ENCODE measurements at places on chromosomes 3 and 15. TPM values are rescaled to one million over a fixed set of nuclear protein-coding genes. Genes with fewer than 3 reads are reported as not detected.
A peak's percentile ranks its signal among the peaks of the same experiment; 100 is the strongest.

- DNase-seq: peak; percentile 22
Measured at GRCh38 chr15:43105077-43105736, 631 bp downstream of the UBR1 start.

GRCh38 chr3:159555205-159555604 lies 433.4 kb upstream of the IL12A start:
- no peak for DNase-seq

GRCh38 chr3:56862352-56863062 lies 60.8 kb upstream of the ARHGEF3 start:
- no peak for DNase-seq

GRCh38 chr15:89377842-89378295 lies 43.2 kb upstream of the POLG start:
- DNase-seq: peak; percentile 17

- DNase-seq: no peak
Measured at GRCh38 chr15:99826157-99826780, 93.0 kb upstream of the LYSMD4 start.

Gene DPPA2
- not detected for total RNA-seq

Gene GOLGB1
- total RNA-seq: 102 TPM

Gene KIF15
- total RNA-seq: 0.15 TPM

Gene TLE3
- total RNA-seq: 275 TPM

All from thyroid gland (tissue), 4 donors.